ENCODE measurements at places on chromosomes 11 and 22.
A peak's percentile ranks its signal among the peaks of the same experiment; 100 is the strongest.

DNA sequence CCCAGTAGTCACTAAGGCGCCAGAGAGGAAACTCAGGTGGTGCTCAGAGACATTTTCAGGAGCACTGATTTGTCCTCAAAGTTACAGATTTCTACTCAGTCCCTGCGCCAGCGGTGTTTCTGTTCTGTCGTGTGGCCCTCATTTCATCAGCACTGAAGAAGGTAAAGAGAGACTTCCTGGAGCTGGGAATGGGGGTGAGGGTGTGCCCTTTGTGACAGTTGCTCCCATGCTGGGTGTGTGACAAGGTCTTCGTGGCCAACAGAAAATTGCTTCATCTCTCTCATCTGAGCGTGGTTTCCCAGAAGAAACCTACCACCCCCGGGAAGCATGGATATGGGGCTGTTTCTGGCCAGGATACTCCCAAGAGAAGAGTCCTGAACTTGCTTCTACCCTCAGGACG is 2.0 kb upstream of the PPARA start:
- DNase-seq: no peak

DNA sequence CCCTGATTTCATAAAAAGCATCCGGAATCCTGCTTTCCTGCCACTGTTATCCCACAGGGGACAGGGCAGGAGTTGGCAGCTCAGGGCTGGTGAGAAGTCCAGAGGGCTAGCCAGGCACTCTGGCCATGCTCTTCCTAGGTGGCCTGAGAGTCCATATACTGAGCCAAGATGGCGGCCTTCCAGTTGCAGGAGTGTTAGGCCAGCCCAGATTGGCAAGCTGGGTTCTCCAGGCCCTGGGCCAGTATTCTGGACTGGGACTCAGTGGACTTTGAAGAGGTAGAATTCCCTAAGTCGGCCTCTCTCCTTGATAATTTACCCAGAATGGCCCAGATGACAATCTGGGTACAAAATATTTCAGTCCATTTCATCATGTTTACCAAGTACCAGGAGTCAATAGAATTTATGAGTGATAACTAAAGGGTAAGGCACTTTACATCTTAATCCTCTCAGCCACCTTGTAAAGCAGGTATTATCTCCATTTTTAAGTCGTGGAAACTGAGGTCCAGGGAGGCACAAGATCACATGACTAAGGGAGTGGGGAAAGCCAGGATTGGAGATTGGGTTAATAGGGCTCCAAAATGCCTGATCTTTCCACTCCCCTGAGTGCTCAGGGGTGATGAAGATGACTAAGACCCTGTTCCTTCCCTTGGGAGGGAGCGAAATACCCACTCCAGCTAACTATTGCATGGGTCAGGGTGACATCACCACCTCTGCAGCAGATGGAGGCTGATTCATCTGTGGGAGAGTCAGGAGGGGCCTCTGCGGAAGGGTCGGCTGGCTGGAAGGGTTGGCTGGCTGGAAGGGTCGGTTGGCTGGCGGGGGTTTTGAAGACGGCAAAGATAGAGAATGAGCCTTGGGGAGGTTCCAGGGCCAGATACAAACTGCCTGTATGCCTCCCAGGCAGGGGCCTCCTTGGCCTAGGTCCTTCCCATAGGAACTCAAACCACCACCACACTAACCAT is 1.2 kb upstream of the MICALL1 start:
- no peak for DNase-seq

DNA sequence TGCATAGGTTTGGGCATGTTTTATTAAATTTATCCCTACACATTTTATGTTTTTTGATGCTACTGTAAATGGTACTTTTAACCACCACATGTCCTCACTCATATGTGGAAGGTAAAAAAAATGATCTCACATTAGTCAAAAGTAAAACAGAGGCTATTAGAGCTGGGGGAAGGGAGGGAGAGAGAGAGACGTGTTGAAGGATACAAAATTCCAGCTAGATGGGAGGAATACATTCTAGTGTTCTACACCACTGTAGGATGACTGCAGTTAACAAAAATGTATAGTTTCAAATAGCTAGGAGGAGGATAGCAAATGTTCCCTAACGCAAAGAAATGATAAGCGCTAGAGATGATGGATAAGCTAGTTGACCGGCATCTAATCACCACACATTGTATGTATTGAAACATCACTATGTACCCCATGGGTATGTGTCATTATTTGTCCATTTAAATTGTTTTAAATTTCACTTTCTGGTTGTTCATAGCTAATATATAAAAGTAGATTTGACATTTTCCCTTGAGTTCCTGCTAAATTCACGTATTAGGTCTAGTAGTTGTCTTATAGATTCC is 9.9 kb upstream of the GNB1L start:
- DNase-seq: no peak

DNA sequence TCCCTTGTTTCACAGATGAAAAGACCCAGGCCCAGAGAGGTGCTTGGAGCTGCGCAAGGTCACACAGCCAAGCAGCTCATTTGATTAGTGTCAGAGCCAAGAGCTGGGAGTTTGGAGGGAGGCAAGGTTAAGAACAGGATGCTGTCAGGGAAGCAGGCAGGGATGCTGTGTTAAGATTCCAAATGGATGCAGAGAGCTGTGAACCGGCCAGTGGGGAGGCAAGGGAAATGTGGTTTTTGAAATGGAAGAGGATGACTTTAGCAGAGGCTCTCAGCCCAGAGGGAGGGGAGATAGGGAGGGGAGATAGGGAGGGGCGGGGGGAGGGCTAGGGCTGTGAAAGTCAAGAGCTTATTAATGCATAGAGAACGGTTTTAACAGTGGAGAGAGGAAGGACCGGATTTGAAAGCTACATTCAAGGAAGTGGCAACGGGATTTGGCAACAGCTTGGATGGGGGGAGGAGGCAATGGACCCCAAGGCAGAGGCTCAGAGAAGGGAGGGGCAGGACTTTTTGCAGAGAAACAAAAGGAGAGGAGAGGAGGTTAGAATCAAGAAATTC is 13.0 kb downstream of the RTN4RL2 start:
- no peak for DNase-seq

- DNase-seq: no peak
Measured at GRCh38 chr11:101511065-101511464, 72.7 kb downstream of the TRPC6 start.

- DNase-seq: no peak
Measured at GRCh38 chr11:92152245-92152644, 72.4 kb upstream of the FAT3 start.

- DNase-seq: no peak
Measured at GRCh38 chr22:23888615-23889401, 5.4 kb upstream of the MIF start.

- no peak for DNase-seq
Measured at GRCh38 chr11:17392872-17393271, 4.4 kb upstream of the KCNJ11 start.

DNA sequence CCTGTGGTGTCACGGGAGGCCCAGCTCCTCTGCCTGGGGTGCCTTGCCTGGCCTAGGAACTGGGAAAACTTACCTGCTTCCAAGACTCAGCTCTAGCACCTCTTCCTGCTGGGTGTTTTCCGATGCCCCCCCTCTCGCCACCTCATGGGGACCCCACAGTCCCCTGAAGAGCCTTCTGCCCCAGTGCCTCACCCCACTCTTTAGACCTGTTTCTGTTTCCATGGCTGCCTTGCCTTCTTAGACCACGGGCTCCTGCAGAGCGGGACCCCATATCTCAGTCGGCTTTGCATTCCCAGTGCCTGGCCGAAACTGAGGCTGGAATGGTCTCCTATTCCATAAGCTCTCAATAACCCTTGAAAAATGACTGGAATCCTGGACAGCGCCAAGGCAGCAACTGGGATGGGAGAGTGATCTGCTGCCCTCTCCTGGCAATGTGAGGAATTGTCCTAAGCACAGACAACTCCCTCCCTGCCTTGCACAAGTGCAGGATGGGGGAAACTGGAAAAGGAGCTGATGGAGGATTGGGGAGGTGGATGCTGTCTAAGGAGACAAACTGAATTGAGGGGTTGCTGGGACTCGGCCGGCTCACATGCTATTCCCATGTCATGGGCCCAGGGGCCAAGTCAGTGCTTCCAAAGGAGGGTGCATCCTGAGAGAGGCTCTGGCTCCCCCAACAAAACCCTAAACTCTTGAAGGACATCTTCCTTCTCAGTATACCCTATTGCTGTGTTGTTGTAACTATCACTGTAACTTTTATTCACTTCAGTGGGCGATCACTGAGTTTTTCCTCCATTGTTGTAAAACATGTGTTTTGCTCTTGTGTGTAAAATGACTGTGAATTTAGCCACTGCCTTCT is 26.6 kb upstream of the IL17RA start:
- DNase-seq: peak; percentile 53

DNA sequence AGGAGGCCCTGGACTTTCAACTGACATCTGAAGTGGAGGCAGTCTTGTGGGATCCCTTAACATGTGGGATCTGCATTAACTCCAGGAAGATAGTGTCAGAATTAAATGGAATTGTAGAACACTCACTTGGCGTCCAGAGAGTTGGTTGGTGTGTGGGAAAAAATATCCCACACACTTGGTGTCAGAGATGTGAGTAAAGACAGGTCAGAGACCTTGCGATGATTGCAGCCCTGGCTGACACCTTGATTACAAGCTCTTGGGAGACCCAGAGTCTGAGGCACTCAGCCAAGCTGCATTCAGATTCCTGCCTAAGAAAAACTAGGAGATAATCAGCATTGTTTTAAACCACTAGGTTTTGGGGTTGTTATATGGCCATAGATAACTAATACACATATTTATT is 7.2 kb upstream of the TPCN2 start:
- DNase-seq: no peak

- no peak for DNase-seq
Measured at GRCh38 chr11:88689548-88690240, 352.2 kb upstream of the CTSC start.

DNA sequence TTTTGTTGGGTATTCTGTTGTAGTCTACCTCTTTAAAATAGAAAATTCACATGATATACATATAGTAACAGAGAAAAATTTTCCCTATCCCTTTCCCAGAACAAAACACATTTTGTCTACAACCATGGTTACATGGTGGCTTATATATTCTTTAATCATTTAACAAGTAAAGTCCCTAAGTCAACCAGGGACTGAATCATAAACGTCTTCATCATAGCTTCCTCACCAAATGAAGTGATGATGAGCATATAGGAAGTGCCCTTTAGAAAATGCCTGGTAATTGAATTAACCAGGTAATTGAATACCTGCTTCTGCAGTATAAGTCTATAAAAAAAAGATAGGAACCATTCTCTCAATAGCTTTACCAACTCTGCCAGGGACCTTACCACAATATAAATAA is 101.2 kb downstream of the APOL5 start:
- no peak for DNase-seq

DNA sequence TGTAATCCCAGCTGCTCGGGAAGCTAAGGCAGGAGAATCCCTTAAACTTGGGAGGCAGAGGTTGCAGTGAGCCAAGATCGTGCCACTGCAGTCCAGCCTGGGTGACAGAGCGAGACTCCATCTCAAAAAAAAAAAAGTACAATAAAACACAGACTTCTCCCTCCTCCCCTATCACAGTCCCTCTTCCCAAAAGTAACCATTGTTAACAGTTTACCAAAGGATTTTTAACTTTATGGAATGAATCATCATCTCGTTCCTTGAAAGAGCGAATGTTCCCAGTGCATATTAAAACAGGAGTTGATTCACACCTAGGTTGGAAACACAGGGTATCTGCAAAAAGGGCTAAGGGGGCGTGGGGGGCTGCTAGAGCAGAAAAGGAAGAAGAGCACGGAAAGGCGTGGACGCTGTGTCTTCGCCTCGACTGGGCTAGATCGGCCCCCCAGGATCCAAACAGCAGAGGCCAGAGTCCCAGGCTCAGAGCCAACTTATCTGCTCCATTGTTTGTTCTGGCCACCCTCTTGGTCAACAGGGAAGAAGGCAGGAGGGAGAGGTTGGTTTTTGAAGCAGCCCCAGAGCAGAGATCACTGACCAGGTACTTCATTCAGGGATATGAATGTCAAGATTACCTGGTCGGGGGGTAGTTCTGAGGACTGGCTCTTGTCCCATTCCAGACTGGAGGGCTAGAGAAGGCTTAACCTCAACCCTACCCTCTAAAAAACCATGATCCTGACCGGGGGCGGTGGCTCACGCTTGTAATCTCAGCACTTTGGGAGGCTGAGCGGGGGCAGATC is 2.1 kb upstream of the AHNAK start:
- no peak for DNase-seq

- DNase-seq: peak; percentile 36
Measured at GRCh38 chr11:126989942-126990715, 10.4 kb downstream of the KIRREL3 start.

DNA sequence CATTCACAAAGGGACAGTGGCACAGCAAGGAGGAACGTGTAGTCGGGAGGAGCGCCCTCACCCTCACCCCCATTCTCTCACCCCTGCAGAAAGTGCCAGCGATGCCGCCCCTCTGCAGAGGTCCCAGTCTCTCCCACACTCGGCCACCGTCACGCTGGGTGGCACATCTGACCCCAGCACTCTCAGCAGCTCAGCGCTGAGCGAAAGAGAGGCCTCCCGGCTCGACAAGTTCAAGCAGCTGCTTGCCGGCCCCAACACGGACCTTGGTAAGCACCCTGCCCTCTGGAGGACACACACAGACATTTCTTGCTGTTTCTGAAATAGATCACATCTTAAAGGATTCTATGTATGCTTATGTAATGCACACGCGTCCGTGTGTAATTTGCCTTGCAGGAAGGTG is 34.9 kb downstream of the TBC1D22A start:
- no peak for DNase-seq

DNA sequence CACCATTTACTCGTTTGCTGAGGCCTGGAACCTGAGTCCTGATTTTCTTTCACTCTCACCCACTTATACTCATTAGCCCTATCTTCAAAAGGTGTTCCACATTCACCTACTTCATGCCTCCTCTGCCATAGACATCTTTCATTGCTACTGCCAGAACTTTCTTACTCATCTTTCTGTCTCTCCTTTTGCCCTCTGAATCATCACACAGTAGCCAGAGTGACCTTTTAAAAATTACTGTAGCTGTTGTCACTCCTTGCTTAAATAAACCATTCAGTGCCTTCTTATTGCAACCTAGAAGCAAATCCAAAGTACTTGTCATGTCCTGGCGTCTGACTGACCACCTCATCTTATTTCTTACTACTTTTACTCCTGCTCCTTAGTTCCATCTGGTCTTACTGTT is 38.2 kb downstream of the ATXN10 start:
- DNase-seq: no peak

DNA sequence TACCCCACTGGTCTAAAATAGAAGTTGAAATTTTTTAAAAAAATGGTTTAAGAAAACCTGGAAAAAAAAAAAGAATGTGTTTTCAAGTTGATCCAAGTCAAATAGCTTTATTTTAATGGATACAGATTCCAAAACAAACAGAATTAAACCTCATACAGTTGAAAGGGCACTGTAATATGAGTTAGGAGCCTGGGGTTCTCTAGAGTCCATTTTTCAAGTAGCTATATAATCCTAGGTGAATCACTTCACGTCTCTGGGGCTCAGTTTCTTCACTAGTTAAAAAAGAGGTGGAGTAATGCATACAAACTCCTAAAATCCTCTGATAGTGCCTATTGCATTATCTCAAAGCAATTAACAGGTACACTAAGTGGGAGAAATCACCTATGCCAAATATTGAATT is 132.9 kb downstream of the BBOX1 start:
- peak; percentile 76 for DNase-seq

- no peak for DNase-seq
Measured at GRCh38 chr11:61091373-61092279, 10.7 kb upstream of the CD5 start.
